ENCODE measurements at places on chromosomes 3 and 15.

GRCh38 chr15:35490511-35490910 is 55.5 kb downstream of the DPH6 start:
- DNase-seq = no peak

GRCh38 chr3:55174747-55175146 is 246.9 kb upstream of the LRTM1 start:
- no peak for DNase-seq

- no peak for DNase-seq
Measured at GRCh38 chr3:100899440-100900091, 93.7 kb downstream of the ABI3BP start.

GRCh38 chr3:120147072-120147871 is 53.0 kb upstream of the GSK3B start:
- no peak for DNase-seq

GRCh38 chr3:65677486-65678010 is 361.2 kb downstream of the MAGI1 start:
- DNase-seq = no peak

DNA sequence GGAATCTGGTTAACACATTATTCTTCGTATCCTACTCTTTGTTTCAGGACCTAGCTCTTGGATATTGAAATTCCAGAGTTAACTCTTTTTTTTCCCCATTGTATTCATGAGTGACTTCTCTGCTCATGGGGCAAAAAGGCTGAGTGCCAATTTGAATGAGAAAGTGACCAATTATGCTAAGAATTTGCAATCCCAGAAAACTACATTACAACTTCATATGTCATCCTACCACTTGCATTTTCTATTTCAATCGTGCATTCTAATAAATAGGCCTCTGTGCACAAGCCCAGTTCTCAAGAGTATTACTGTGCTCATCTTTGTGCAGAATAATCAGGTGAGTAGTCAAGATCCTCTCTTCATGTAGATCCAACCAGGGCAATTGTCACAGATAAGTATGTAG is 537.8 kb downstream of the OTOL1 start:
- no peak for DNase-seq

GRCh38 chr3:13728487-13728886 is 151.4 kb downstream of the WNT7A start:
- DNase-seq = no peak

- DNase-seq = no peak
Measured at GRCh38 chr3:39428745-39429201, 22.3 kb downstream of the RPSA start.

DNA sequence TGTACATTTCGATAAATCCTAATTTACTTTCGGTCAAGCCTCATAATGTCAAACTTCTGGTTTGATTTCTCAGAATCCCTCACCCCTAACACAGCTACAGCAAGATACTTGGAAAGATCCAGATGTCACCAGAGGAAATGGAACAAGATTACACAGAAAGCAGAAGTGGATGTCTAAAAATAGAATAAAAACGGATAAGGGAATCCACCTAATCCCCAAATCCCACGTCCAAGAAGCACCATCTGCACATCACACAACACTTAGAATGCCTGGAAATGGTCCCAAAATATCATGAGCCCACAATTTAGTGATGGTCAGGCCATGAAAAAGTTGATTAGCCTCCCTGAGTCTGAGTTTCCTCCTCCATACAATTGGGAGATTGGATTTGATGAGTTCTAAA is 61.7 kb downstream of the AGTR1 start:
- DNase-seq = no peak

- DNase-seq = no peak
Measured at GRCh38 chr3:98746882-98747281, 16.3 kb upstream of the ST3GAL6 start.
